ENCODE measurements at places on chromosomes 16 and 17. TPM values are rescaled to one million over a fixed set of nuclear protein-coding genes. Genes with fewer than 3 reads are reported as not detected.

DNA sequence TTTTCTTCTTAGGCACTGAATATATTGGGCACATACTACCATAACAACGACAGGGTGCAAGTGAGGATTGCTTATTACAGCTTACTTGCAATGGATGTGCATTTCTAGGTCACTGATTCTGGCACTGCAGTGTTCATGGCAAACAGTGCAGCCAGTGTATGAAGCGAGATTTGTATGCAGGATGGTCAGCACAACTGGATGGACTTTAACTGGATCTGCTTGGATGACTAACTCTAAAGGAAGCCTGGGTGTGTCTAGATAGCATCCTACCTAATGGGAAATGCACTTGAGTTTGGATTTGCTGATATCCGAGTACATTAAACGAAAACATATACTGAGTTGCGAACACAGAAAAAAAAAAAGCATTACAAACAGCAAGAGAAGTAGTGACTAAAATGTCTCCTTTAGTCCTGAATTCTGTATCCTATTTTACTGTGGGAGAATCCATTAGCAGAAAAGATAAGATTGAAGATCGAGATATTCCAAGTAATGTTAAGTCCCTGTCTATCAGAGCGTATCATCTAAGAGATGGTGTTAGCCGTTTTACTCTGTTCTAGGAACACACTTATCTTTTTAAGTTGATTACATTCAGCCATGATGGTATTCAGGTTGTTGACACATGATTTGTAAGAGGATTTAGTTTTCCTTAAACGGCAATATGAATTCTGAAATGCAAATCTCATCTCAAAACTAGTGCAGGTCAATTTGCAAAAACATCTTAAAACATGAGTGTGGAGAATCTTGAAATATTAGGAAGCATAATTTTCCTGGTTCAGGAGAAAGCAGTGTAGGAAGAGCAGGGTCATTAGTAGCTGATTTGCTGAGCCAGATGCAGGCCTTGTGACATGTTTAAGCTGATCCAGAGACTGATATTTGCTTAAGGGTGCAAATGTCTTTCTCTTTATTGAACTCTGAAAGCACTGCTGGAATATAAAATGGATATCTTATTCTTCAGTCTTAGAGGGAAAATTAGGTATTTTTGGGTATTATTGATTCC lies 142.6 kb upstream of the CPHXL start:
- no peak for DNase-seq
- H3K27me3 ChIP-seq = no peaks in the 10 kb centered on the region
- no peaks in the 10 kb centered on the region for H3K4me1 ChIP-seq

- H3K4me3 ChIP-seq = no peak overlapping the region
- no peak overlapping the region for H3K27ac ChIP-seq
- H3K4me1 ChIP-seq = no peaks in the 10 kb centered on the region
- no peak for DNase-seq
These were observed 33.0 kb downstream of the NTN1 start for GRCh38 chr17:9054126-9054975.

- no peak overlapping the region for H3K4me3 ChIP-seq
- H3K4me1 ChIP-seq = no peaks in the 10 kb centered on the region
- H3K27me3 ChIP-seq = peaks cover 30% of the 10 kb centered on the region
- no peak overlapping the region for H3K27ac ChIP-seq
These were observed 1.4 kb downstream of the CBFA2T3 start for GRCh38 chr16:88975511-88976061.

DNA sequence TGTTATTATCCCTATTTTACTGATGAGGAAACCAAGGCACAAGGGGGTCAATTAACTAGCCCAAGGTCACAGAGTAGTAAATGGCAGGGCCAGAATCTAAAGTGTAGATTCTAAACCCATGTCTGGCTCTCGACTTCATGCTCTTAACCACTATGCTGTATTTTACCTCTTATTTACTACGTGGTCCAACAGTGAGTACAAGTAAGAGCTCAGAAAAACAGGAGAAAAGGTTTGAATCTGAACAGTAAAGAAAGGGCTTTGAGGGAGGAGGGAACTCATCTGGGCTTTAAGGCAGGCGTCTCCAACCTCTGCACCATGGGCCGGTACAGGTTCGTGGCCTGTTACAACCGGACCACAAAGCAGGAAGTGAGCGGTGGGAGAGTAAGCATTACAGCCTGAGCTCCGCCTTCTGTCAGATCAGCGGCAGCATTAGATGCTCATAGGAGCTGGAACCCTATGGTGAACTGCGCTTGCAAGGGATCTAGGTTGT lies 62.9 kb downstream of the SMURF2 start:
- no peaks in the 10 kb centered on the region for H3K27me3 ChIP-seq
- H3K36me3 ChIP-seq = peaks cover 10% of the 10 kb centered on the region
- H3K4me3 ChIP-seq = peak overlapping the region; percentile 77
- H3K27ac ChIP-seq = peak overlapping the region; percentile 86

GRCh38 chr16:88769617-88770460 lies 15.2 kb downstream of the PIEZO1 start:
- no peak overlapping the region for H3K27ac ChIP-seq
- H3K4me3 ChIP-seq = no peak overlapping the region
- DNase-seq = peak; percentile 45
- H3K36me3 ChIP-seq = no peaks in the 10 kb centered on the region

GRCh38 chr17:20059728-20060188 lies 50.6 kb downstream of the SPECC1 start:
- H3K27me3 ChIP-seq = peaks cover 14% of the 10 kb centered on the region
- no peak for DNase-seq
- H3K27ac ChIP-seq = no peak overlapping the region
- H3K36me3 ChIP-seq = no peaks in the 10 kb centered on the region
- peaks cover 2% of the 10 kb centered on the region for H3K4me1 ChIP-seq

- peaks cover 7% of the 10 kb centered on the region for H3K4me1 ChIP-seq
- H3K27me3 ChIP-seq = peaks cover 12% of the 10 kb centered on the region
- no peak for DNase-seq
- H3K4me3 ChIP-seq = no peak overlapping the region
- no peaks in the 10 kb centered on the region for H3K36me3 ChIP-seq
These were observed 47.6 kb upstream of the MGAT5B start for GRCh38 chr17:76820561-76820960.

Gene CHST5
- total RNA-seq = not detected

Gene MYH2
- total RNA-seq = not detected

Gene KRT27
- total RNA-seq = not detected

Gene C16orf86
- total RNA-seq = 5.8 TPM

Gene USP43
- 0.48 TPM for total RNA-seq

Measured in activated naive CD8-positive, alpha-beta T cell treated with anti-CD3 and anti-CD28 coated beads, Interleukin-2, amount 10 ng/mL, durations not matched to agents 7 days and 5 days (primary cell).